Lung (tissue), 17 donors: ENCODE measurements at places on chromosomes 3 and 15. TPM values are rescaled to one million over a fixed set of nuclear protein-coding genes. Genes with fewer than 3 reads are reported as not detected.

Gene LRRC34
- 9.1 TPM for total RNA-seq

Gene TXNRD3
- total RNA-seq = 17.0 TPM

Gene CYP8B1
- total RNA-seq = not detected

Gene CFAP91
- 19.0 TPM for total RNA-seq

Gene TMEM108
- 9.8 TPM for total RNA-seq

Gene ZNF621
- total RNA-seq = 22.6 TPM

Gene ATP13A5
- total RNA-seq = 1.1 TPM

- H3K4me3 ChIP-seq = peak overlapping the region; percentile 47
- H3K4me1 ChIP-seq = peaks cover 50% of the 10 kb centered on the region
- no peaks in the 10 kb centered on the region for H3K27me3 ChIP-seq
- DNase-seq = no peak
- H3K27ac ChIP-seq = peak overlapping the region; percentile 80
- peaks cover 10% of the 10 kb centered on the region for H3K36me3 ChIP-seq
These were observed 2.9 kb downstream of the PLEKHO2 start for GRCh38 chr15:64844576-64845145.

DNA sequence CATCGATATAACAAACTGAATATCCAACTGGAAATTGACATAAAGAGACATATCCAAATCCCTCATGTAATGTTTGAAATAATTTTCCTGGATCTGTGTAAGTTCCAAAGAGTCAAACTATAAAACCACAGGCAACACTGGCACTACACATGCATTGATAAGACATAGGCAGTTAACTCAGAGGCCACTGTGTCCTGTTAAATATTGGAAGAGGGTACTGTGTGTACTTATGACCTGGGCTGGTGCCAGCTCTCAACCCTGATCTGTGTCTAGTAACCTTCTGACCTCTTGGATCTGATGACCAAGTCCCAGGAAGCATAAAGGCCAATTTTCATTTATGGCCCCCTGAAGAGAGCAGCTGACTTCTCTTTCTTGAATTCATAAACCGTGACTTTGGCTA lies 4.5 kb downstream of the NR1I2 start:
- H3K36me3 ChIP-seq = no peaks in the 10 kb centered on the region
- no peak for DNase-seq

GRCh38 chr15:35738370-35738769 lies 192.4 kb upstream of the DPH6 start:
- H3K27me3 ChIP-seq = no peaks in the 10 kb centered on the region
- no peak overlapping the region for H3K4me3 ChIP-seq
- no peaks in the 10 kb centered on the region for H3K4me1 ChIP-seq
- no peaks in the 10 kb centered on the region for H3K36me3 ChIP-seq

- H3K27me3 ChIP-seq = no peaks in the 10 kb centered on the region
- H3K27ac ChIP-seq = no peak overlapping the region
These were observed 97.8 kb downstream of the DNAH12 start for GRCh38 chr3:57446318-57446841.

GRCh38 chr3:12536423-12536822 lies 8.9 kb downstream of the MKRN2OS start:
- DNase-seq = no peak
- H3K27me3 ChIP-seq = no peaks in the 10 kb centered on the region
- peaks cover 9% of the 10 kb centered on the region for H3K36me3 ChIP-seq
- H3K4me1 ChIP-seq = no peaks in the 10 kb centered on the region

DNA sequence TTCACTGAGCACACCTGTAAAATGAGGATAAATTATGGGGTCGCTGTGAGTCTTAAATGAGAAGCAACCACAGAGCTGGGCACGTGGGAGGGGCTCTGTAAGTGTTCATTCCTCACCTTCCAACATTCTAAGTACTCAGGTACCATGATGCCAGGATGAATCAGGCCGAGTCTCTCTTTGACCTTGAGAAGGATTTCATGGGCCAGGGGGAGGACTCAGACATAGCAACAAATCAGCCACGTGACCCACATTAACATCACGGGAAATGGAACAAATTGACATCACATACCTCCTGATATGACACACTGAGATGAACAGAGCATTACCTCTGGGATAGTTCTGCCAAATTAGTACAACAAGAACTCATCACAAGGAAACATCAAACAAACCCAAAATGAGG lies 35.2 kb upstream of the USP3 start:
- H3K27ac ChIP-seq = no peak overlapping the region
- H3K4me1 ChIP-seq = no peaks in the 10 kb centered on the region
- DNase-seq = no peak
- no peak overlapping the region for H3K4me3 ChIP-seq
- H3K27me3 ChIP-seq = no peaks in the 10 kb centered on the region
- no peaks in the 10 kb centered on the region for H3K36me3 ChIP-seq

GRCh38 chr3:196192036-196192523 lies 19.1 kb downstream of the ZDHHC19 start:
- H3K4me3 ChIP-seq = no peak overlapping the region
- no peaks in the 10 kb centered on the region for H3K36me3 ChIP-seq
- DNase-seq = no peak
- no peaks in the 10 kb centered on the region for H3K27me3 ChIP-seq

DNA sequence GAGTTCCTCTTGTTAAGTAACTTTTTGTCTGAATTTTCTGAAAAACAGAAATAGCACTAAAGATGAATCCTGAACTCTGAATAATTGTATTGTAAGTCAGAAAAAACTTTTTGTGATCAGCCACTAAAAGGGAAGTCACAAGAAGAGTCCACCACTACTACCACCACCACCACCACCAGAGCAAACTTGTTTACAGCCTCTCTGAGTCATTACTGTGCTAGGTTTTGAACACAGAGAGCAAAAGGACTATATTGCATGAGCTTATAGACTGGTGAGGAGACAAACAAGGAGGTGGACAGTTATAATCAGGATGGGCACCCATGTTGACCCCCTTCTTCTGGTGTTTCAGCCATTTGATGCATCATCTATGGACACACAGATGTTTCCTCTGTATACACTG lies 141.7 kb downstream of the IL5RA start:
- H3K36me3 ChIP-seq = no peaks in the 10 kb centered on the region
- H3K27me3 ChIP-seq = no peaks in the 10 kb centered on the region
- no peak overlapping the region for H3K27ac ChIP-seq
- H3K4me3 ChIP-seq = no peak overlapping the region

GRCh38 chr3:71990545-71990944 lies 205.6 kb upstream of the PROK2 start:
- H3K4me3 ChIP-seq = no peak overlapping the region
- no peak overlapping the region for H3K27ac ChIP-seq
- H3K36me3 ChIP-seq = no peaks in the 10 kb centered on the region
- no peak for DNase-seq
- H3K4me1 ChIP-seq = peaks cover 1% of the 10 kb centered on the region

GRCh38 chr15:101531170-101531569 lies 41.7 kb upstream of the PCSK6 start:
- no peaks in the 10 kb centered on the region for H3K36me3 ChIP-seq
- H3K4me1 ChIP-seq = peaks cover 21% of the 10 kb centered on the region
- no peaks in the 10 kb centered on the region for H3K27me3 ChIP-seq
- H3K4me3 ChIP-seq = no peak overlapping the region

- no peak overlapping the region for H3K27ac ChIP-seq
- H3K27me3 ChIP-seq = no peaks in the 10 kb centered on the region
- H3K4me3 ChIP-seq = no peak overlapping the region
- no peaks in the 10 kb centered on the region for H3K4me1 ChIP-seq
- H3K36me3 ChIP-seq = no peaks in the 10 kb centered on the region
These were observed 70.2 kb downstream of the FOXB1 start for GRCh38 chr15:60074181-60074885.

GRCh38 chr3:158950178-158950901 lies 148.5 kb downstream of the MFSD1 start:
- H3K4me3 ChIP-seq = no peak overlapping the region
- no peaks in the 10 kb centered on the region for H3K36me3 ChIP-seq
- no peak overlapping the region for H3K27ac ChIP-seq
- no peaks in the 10 kb centered on the region for H3K4me1 ChIP-seq

GRCh38 chr3:129461461-129462146 lies 21.6 kb downstream of the IFT122 start:
- H3K36me3 ChIP-seq = peaks cover 16% of the 10 kb centered on the region
- DNase-seq = no peak
- no peak overlapping the region for H3K4me3 ChIP-seq
- peak overlapping the region; percentile 92 for H3K27ac ChIP-seq

DNA sequence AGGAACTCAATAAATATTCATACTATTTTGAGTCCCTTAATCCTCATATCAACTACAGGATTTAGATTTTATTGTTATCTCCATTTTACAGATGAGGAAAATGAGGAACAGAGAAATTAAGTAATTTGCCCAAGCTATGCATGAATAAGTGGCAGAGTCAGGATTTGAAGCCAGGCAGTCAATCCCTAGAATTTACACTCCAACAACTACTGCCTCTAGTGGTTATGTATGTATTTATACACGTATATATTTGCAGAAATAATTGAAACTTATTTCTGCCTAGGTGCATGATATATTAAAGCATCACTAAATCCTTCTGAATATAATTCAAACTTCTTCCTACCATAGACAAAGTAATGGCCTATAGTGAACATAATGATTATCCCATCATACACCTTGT lies 137.4 kb downstream of the SERPINI1 start:
- no peaks in the 10 kb centered on the region for H3K36me3 ChIP-seq
- no peak overlapping the region for H3K27ac ChIP-seq
- no peak overlapping the region for H3K4me3 ChIP-seq

- DNase-seq = peak; percentile 29
These were observed 99.0 kb upstream of the CTDSPL start for GRCh38 chr3:37762698-37763097.

- no peak overlapping the region for H3K27ac ChIP-seq
- H3K4me3 ChIP-seq = no peak overlapping the region
- H3K27me3 ChIP-seq = no peaks in the 10 kb centered on the region
These were observed 82.5 kb downstream of the UACA start for GRCh38 chr15:70680817-70681216.

GRCh38 chr3:43106293-43106628 lies 382 bp upstream of the POMGNT2 start:
- DNase-seq = no peak
- H3K4me1 ChIP-seq = peaks cover 12% of the 10 kb centered on the region
- no peaks in the 10 kb centered on the region for H3K36me3 ChIP-seq
- H3K27ac ChIP-seq = no peak overlapping the region

GRCh38 chr15:56744701-56745683 lies 11.7 kb upstream of the ZNF280D start:
- no peak overlapping the region for H3K4me3 ChIP-seq
- H3K27me3 ChIP-seq = no peaks in the 10 kb centered on the region
- H3K27ac ChIP-seq = no peak overlapping the region
- no peaks in the 10 kb centered on the region for H3K4me1 ChIP-seq
- H3K36me3 ChIP-seq = no peaks in the 10 kb centered on the region

DNA sequence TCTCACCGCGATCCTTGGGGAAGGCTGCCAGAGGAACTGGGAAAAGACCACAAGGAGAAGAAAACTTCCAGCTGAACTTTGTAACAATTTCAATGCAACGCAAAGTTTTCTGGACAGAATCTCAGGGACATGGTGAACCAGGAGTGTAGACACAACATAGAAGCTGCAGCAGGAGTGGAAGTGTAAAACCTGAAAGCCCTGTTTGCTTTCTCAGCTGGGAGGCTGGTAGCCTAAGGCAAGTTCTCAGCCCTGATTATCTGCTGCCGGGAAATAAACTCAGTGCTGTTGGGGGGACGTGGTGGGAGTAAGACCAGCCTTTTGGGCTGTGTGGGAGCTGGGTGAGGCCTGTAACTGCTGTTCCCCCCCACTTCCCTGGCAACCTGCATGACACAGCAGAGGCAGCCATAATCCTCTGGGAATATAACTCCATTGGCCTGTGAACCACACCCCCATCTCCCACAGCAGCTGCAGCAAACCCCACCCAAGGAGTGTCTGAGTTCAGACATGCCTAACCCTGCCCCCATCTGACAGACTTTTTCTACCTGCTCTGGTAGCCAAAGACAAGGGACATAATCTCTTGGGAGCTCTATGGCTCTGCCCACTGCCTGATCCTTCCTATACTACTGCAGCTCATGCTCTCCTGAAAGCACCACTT lies 106.7 kb downstream of the ZNF621 start:
- H3K27ac ChIP-seq = no peak overlapping the region
- no peak overlapping the region for H3K4me3 ChIP-seq
- no peak for DNase-seq
- H3K4me1 ChIP-seq = no peaks in the 10 kb centered on the region

- no peak for DNase-seq
- no peaks in the 10 kb centered on the region for H3K4me1 ChIP-seq
- no peak overlapping the region for H3K4me3 ChIP-seq
- H3K27me3 ChIP-seq = no peaks in the 10 kb centered on the region
These were observed 44.0 kb downstream of the NUP210 start for GRCh38 chr3:13376091-13376490.

DNA sequence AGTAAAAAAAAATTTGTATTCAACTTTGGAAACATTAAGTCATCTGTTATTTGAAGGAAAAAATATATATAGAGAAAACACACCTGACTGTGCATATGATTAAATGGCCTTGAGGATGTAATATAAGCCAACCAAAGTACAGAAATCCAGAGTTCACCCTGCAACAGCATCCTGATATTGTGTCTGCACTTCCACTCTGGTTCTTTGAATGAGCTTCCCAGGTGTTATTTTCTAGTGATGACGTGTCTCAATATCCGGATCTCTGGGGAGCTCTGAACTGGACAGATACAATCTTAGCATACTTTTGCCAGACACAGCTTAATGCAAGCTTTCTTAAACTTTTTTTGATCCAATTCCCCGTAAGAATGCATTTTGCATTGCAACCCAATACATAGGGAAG lies 19.5 kb upstream of the PIK3CB start:
- H3K36me3 ChIP-seq = no peaks in the 10 kb centered on the region
- no peaks in the 10 kb centered on the region for H3K27me3 ChIP-seq
- H3K4me3 ChIP-seq = no peak overlapping the region

DNA sequence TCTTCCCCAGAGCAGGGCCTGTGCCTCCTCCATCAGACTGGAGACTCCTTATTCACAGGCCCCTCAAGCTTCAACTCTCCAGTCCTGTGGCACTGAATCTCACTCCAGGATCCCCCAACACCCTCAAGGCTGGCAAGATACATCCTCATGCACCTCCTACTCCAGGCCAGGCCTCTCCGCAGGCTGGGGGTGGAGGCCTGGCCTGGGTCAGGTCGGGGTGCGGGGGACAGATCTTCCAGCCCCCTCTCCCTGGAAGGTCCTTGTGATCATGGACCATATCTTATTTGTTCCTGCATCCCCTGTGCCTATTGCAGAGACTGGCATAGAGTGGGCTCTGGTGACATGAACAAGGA lies 147.3 kb downstream of the SMAD6 start:
- H3K4me1 ChIP-seq = peaks cover 39% of the 10 kb centered on the region
- no peak for DNase-seq
- no peak overlapping the region for H3K4me3 ChIP-seq
- no peaks in the 10 kb centered on the region for H3K36me3 ChIP-seq

DNA sequence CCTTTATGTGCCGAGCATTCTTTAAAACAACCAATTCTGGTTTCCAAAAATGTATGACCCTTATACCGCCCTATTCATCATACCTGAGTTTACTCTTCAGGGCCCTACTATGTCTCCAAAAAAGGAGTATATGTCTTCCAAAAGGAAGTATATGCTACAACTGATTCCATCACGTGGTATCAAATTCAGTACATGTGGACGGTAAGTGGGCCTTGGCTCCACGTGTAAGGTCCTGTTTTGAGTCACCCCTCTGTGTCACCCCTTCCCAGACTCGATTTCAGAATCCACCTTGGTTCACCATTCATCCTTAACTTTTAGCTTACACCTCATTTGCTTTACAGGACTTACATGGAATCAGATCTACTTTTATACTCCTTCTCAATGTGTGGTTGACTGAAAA lies 37.8 kb downstream of the ABHD2 start:
- no peak overlapping the region for H3K27ac ChIP-seq
- H3K4me3 ChIP-seq = no peak overlapping the region
- no peaks in the 10 kb centered on the region for H3K36me3 ChIP-seq
- H3K4me1 ChIP-seq = peaks cover 9% of the 10 kb centered on the region
- no peaks in the 10 kb centered on the region for H3K27me3 ChIP-seq
